IMR-90 (cell line): ENCODE measurements at places on chromosomes 4 and X. TPM values are rescaled to one million over a fixed set of nuclear protein-coding genes. Genes with fewer than 3 reads are reported as not detected.

Gene GSX2
- polyA plus RNA-seq, result not detected in 2 replicates

Gene MAOA
- 0.14 and 0.17 TPM in 2 replicates for polyA plus RNA-seq

Gene PABPC1L2B
- polyA plus RNA-seq, result not detected in 2 replicates

DNA sequence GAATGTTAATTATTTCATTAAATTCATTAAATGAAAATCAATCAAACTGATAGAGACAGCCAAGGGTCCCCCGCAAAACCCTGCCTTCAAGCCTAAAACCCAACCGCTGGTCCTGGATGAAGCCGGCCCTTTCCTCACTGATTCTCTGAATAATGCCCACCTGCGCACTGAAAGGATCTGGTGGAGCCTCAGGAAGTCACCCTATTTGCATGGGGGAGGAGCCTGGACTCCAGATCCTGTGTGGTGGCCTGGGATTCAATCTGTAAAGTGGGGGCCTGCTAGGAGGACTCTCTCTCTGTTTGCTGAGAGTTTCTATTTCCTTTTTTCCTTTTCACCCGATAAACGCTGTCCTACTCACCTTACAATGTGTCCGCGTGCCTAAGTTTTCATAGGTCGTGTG is 97.9 kb upstream of the ADAMTS3 start:
- no peak overlapping the region for H3K4me3 ChIP-seq
- H3K36me3 ChIP-seq, result no peaks in the 10 kb centered on the region
- H3K27me3 ChIP-seq, result no peaks in the 10 kb centered on the region
- no peak overlapping the region for H3K27ac ChIP-seq
- no peaks in the 10 kb centered on the region for H3K4me1 ChIP-seq
- no peak for DNase-seq

DNA sequence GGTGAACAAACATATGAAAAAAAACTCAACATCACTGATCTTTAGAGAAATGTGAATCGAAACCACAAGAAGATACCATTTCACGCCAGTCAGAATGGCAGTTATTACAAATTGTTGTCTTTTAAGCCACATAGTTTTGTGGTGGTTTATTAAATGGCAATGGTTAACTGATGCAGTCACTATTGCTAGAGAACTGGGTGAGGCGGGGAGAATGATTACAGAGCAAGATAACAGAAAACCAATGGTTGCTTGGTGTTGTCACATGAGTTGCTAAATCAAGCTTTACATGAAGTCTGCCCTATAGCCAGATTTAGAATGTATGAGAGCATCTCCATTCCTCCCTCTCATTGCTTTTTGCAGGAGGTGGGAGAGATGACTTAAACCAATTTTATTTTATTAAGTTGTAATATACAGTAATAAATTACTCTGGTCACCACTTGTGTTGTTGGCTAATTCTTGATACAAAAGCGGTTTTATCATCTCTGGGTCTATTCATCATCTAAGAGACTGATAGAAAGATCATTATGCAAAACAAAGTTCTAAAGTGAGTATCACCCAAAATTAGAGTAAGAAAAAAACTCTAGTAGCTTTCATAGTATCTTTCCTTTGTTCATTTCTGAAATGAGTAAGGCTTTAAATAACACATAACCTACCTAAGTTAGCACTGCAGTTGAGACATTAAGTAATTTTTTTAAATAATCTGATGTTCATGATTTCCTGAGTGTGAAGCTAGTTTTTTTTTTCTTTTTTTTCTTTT is 859.5 kb downstream of the STIM2 start:
- H3K36me3 ChIP-seq, result no peaks in the 10 kb centered on the region
- H3K4me3 ChIP-seq, result no peak overlapping the region
- H3K27ac ChIP-seq, result no peak overlapping the region
- no peak for DNase-seq
- no peaks in the 10 kb centered on the region for H3K27me3 ChIP-seq

DNA sequence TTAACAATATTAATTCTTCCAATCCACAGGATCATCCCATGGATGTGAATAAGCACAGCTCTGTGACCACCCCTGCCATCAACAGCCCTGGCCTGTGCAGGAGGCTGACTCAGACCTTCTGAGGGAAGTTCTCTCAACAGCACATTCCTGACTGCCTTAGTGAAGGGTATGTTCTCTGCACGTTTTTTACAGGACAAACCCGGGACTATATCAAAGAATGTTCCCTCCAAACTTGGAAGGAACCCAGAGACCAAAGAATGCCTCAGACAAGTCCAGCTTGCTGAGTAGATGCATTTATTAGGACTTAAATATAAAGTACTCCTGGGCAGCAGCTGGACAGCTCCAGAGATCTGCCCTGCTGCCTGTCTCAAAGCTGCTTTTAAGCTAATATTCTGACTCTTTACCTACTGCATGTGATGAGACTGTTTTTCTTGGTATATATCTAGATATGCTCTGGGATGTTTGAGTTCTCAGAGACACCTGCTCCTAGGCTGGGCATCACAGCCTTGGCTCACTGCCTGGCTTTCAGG is 1127.8 kb upstream of the PRKX start:
- no peaks in the 10 kb centered on the region for H3K27me3 ChIP-seq
- no peak overlapping the region for H3K27ac ChIP-seq
- DNase-seq, result no peak
- H3K4me1 ChIP-seq, result no peaks in the 10 kb centered on the region
